GM06990 (cell line): ENCODE measurements at places on chromosomes 7 and 10.

DNA sequence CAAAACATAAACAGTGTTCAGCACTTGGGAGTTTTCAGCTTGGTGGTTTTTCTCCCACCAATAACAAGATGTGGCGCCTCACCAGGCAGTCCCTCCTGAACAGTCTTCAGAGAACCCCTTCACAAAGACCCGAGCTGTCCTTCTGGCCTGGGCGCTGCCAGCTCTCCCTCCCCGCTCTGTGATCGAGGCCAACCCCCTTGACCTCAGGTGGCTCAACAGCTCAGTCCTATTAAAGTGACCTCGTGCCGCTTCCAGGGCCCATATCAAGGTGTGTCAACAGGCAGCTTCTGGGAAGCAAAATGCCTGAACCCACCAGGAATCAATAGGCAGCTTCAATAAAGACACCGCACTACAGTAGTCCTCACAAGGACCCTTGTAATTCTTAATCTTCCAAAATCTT is 63.3 kb downstream of the CHST15 start:
- no peak for DNase-seq

- DNase-seq: no peak
Measured at GRCh38 chr10:125368146-125368545, 207.8 kb upstream of the CTBP2 start.

DNA sequence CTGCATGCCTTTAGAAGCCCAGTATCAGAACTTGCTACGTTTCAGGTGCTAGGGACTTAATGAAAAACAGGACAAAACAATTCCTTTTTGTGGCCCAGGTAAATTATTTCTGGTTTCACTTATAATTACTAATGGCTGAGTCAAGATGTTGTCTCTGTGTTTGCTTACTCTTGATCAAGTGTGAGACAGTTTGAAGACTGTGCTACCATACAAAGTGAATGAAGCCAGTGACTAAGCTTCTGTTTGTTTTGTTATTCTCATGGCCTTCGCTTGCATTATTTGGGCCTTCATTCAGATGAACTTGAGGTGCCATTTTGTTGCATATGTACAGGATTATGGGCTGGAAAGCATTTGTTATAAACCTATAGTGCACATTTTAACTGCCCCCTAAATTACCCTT is 17.9 kb downstream of the SMNDC1 start:
- DNase-seq: no peak

DNA sequence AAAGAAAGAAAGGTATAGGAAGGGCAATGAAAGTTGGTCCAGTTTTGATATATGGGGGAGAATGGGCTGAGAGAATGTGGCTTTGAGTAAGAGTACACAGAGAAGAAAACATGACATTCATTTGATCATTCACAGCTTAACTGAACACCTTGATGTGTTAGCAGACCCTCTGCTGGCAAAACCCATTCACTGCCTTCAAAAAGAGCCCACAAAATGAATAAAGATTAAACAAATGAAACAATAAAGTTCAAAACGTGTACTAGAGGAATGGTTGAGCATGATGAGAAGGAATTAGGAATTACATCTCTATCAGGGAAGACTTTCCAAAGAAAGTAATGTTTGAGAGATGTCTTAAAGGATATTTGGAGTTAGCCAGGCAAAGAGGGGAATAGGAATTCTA is 2.1 kb downstream of the WEE2 start:
- no peak for DNase-seq

- DNase-seq: no peak
Measured at GRCh38 chr10:288316-289200, 153.3 kb downstream of the ZMYND11 start.

GRCh38 chr10:77121829-77122228 is 515.8 kb downstream of the KCNMA1 start:
- no peak for DNase-seq

GRCh38 chr10:122650331-122650730 is 49.3 kb downstream of the C10orf120 start:
- DNase-seq: no peak

- DNase-seq: no peak
Measured at GRCh38 chr7:55570939-55571338, 1.4 kb downstream of the VOPP1 start.

GRCh38 chr7:152710153-152710442 is 34.2 kb upstream of the XRCC2 start:
- no peak for DNase-seq

GRCh38 chr10:113158183-113158582 is 208.1 kb downstream of the TCF7L2 start:
- DNase-seq: no peak

- no peak for DNase-seq
Measured at GRCh38 chr7:991729-992656, 9.0 kb downstream of the CYP2W1 start.

DNA sequence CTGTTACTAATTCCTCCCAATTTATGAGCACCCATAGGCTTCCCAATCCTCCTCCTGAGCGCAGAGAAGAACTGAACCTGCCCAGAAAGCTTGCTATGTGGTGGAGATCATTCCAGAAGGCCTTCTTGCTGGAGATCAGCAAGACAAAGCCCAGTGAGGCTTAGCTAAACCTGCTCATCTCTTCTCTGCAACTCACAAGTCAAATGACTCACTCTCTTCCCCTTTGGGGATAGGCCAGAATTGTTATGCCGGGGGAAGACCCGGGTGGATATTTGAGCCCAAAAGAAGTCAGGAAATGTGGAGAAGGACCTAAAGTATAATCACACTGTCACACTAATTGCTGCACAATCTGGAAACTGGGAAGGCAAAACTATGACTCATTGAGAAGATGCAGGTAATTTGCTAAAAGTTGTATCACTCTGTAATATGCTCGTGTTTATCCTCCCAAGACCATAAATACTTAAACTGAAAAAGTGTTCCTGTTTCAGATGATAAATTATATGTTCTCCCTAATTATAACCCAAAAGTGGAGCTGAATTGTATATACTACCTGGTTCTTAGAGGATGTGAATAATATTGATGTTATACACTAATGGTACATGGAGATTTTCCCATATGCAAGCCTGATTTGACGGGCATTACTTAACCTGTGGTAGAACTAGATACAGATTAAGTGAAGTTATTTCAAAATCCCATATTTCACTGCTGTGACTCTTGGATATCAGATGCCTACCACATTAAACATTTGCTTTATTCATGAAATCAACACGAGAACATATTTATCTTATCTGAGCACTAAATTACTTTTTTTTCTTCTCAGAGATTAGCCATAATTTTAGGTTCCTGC is 6.4 kb downstream of the NEBL start:
- DNase-seq: no peak

- no peak for DNase-seq
Measured at GRCh38 chr10:75803816-75804552, 372.6 kb downstream of the LRMDA start.

DNA sequence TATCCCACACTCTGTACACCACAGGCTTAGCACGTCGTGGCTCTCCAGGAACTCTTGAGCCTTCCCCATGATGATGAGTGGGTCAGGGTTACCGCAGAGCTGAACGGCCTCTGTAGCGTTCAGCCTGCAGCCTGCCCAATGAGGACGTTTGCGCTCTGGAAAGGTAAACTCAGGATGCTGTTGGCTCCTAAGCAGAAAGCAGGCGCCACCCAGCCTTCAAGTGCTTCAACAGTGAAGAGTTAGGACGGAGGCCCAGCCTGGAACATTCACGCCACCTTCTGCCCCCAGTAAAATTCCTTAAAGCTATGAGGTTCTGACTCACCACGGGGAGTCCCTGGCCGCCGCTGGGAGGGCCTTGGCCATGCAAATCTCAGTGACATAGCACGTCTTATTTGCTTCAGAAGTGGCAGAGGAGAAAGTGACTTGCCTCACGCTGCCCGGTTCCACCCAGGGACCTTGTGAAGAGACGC is 161.5 kb upstream of the SH2B2 start:
- DNase-seq: peak; percentile 65

- no peak for DNase-seq
Measured at GRCh38 chr7:55464422-55464821, 99.3 kb downstream of the LANCL2 start.

DNA sequence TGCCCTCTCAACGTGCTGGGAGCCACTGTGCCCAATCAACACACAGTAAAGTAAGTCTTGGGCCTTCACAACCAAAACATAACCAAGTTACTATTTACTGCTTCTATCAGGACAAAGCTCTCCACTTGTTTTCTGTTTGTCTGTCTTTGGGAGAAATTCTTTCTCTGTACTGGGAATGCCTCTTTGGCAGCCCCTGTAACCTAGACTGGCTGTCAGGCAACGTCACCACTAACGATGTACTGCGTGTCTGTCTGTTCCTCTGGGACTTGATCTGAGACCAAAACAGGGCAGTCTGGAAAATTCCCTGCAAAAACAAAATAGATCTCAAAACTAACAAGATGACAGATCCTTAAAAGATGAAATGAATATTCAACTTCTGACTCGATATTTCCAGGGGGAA is 113.0 kb downstream of the SMURF1 start:
- no peak for DNase-seq

GRCh38 chr10:53839440-53840039 is 961.5 kb downstream of the PCDH15 start:
- DNase-seq: no peak

- DNase-seq: no peak
Measured at GRCh38 chr7:24609570-24609969, 36.3 kb downstream of the PALS2 start.

GRCh38 chr10:93440591-93441091 is 41.5 kb downstream of the MYOF start:
- DNase-seq: no peak

DNA sequence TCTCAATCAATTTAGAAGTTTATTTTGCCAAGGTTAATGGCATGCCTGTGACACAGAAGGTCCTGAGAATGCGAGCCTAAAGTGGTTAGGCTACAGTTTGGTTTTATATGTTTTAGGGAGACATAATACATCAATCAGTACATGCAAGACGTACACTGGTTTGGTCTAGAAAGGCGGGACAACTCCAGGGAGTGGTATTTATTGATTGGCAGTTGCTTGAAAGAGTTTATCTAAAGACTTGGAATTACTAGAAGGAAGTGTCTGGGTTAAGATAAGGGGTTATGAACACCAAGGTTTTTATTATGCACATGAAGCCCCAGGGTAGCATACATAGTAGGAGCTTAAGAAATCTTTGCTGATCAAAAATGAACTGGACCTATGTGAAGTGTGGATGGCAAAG is 21.5 kb downstream of the NPVF start:
- DNase-seq: no peak

DNA sequence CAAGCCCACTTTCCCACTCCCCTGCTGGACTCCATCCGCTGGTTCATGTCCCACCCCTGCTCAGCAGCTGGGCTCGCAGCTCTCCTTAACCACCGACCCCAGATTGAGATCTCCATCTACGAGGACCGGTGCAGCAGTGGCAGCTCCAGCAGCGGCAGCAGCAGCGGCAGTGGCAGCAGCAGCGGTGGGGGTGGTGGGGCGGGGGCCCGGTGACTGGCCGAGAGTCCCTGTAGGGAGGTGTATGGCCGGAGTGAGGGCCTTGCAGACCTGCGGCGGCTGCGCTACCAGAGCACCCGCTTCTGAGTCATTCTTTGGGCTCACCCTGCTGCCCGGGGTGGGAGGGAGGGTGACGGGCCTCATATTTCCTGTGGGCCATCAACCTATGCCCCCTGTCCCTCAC is 15.8 kb downstream of the GOLGA7B start:
- no peak for DNase-seq

GRCh38 chr10:122249303-122249850 is 21.7 kb upstream of the BTBD16 start:
- DNase-seq: no peak

DNA sequence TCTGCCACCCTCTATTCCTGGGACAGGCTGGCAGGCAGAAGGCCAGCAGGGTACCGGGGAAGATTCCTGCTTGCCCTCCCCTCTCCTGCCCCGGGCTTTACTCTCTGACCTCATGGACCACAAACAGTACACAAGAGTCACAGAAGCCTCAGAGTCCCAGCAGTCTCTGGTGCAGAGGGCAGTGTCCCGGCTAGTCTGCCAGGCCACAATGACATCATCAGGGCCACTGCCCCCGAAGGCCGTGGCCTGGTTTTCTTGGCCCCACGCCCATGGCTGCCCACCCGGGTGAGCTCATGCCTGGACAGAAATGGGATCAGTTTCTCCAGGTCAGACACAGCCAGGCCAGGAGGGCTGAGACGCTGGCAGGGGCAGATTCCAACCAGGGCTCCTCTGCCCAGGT is 91.9 kb downstream of the MYL10 start:
- no peak for DNase-seq
